ENCODE measurements at places on chromosomes 3 and 15.

- DNase-seq: no peak
These were observed 106.8 kb downstream of the ARRDC4 start for GRCh38 chr15:98067339-98067738.

DNA sequence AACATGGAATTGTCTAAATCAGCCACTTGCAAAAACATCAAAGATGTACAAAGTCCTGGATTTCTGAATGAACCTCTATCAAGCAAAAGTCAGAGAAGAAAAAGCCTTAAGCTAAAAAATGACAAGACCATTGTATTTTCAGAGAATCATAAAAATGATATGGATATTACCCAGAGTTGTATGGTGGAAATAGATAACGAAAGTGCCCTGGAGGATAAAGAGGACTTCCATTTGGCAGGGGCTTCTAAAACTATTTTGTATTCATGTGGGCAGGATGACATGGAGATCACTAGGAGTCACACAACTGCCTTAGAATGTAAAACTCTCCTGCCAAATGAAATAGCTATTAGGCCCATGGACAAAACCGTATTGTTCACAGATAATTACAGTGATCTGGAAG lies 29.3 kb downstream of the KNL1 start:
- DNase-seq: no peak

DNA sequence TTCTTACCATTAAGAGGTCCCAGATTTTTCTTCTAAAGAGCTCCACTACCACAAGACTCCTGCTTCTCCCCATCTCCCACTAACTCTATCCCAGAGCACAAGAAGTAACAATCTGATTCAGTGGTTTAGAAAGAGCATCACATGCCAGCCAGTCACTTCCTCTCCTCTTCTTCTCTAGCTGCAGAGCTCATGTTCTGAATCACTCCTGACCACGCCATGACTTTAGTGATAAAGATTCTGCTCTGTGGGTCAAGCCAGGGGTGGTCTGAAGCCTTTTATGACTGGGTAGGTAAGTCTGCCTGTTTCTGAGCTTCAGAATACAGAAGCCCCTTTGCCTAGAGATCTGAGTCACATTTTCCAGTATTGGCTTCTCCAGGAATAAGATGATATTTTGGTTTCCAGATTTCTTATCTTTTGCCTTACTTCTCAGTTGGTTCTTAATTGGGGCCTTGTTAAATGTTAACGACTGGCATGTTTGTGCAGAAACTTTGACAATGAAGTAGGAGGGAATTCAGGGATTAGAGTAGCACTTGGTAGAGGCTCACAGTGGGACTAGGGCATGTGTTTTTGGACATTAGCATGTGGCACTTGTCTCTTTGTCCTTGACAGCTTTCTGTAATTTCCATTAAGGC lies 27.6 kb upstream of the ADAMTSL3 start:
- no peak for DNase-seq

DNA sequence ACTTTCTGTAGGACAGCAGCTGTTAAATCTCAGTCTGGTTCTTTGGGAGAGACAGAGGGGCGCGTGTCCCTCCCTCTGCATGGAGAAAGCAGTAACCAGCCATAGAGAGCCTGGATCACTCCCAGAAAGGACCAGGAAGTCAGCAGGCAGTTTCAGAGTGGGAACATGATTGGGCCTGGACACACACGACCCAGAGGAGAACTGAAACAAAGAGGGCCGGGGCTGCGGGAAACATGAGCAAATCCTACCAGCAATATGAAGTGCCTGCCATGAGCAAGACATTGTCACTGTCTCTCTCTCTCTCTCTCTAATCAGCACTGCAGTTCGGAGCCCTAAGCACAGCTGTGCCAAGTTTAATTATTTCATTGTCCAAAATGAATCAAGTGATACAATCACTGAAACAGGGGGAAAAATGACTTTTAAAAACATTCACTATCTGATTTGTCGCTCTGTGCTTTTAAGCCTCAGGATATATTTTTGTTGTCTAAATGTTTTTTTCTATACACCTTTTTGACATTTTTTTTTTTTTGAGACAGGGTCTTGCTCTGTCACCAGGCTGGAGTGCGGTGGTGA lies 17.6 kb downstream of the MUC13 start:
- no peak for DNase-seq
